ENCODE measurements at places on chromosomes 12 and 14. TPM values are rescaled to one million over a fixed set of nuclear protein-coding genes. Genes with fewer than 3 reads are reported as not detected.

PTGER2 gene
- 10.7 TPM for total RNA-seq

C3AR1 gene
- 0.97 TPM for total RNA-seq

EIF2S3B gene
- 2.1 TPM for total RNA-seq

- no peak overlapping the region for H3K27ac ChIP-seq
- H3K4me3 ChIP-seq: no peak overlapping the region
- no peaks in the 10 kb centered on the region for H3K4me1 ChIP-seq
- H3K36me3 ChIP-seq: no peaks in the 10 kb centered on the region
Observed at GRCh38 chr12:111330800-111331752, 37.8 kb downstream of the PHETA1 start.

DNA sequence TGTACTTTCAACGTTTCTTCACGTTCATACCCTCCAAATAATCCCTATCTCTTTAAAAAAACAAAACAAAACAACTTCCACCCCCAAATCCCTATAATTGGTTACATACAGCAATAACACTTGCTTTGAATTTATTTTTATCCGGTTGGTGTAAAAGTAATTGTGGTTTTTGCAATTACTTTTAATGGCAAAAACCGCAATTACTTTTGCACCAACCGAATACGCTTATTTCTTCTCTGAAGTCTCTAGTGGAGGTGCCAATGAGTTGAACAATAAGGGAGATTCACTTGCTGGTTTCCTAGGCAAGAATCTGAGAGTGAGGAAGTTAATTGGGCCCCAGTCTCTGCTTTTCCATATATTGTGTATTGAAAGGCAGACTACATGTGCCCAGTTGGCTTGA, 133.3 kb downstream of the DACT1 start:
- DNase-seq: no peak
- H3K27ac ChIP-seq: no peak overlapping the region
- H3K4me1 ChIP-seq: no peaks in the 10 kb centered on the region
- H3K4me3 ChIP-seq: no peak overlapping the region
- H3K27me3 ChIP-seq: peaks cover 4% of the 10 kb centered on the region
- H3K36me3 ChIP-seq: no peaks in the 10 kb centered on the region

GRCh38 chr12:4084573-4084972, 189.0 kb upstream of the CCND2 start:
- no peaks in the 10 kb centered on the region for H3K36me3 ChIP-seq
- DNase-seq: no peak
- no peak overlapping the region for H3K27ac ChIP-seq
- H3K4me1 ChIP-seq: peaks cover 6% of the 10 kb centered on the region
- no peaks in the 10 kb centered on the region for H3K27me3 ChIP-seq

- peaks cover 25% of the 10 kb centered on the region for H3K27me3 ChIP-seq
- no peaks in the 10 kb centered on the region for H3K36me3 ChIP-seq
Observed at GRCh38 chr14:33792009-33792719, 158.7 kb downstream of the EGLN3 start.

- DNase-seq: no peak
- no peak overlapping the region for H3K4me3 ChIP-seq
Observed at GRCh38 chr14:88437658-88438057, 52.2 kb downstream of the SPATA7 start.

DNA sequence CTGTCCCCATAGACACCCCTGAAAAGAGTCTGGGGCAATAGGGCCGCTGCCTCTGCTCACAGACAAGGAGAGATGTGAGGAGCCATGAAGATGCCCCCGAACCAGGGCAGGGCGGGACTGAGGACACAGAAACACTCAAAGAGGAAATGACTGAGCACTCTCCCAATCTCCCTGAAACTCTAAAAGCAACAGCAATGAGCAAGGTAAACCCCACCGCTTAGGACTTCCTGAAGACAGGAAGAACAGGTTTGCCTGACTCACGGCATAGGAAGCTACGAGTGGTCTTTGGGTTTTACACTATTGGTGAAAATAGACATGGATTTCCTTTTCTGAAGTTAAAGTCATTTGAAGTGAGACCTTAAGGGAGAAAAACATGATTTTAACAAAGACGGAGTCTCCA, 32.5 kb downstream of the STX2 start:
- no peaks in the 10 kb centered on the region for H3K27me3 ChIP-seq
- H3K4me1 ChIP-seq: peaks cover 6% of the 10 kb centered on the region
- H3K36me3 ChIP-seq: peaks cover 58% of the 10 kb centered on the region
- no peak overlapping the region for H3K4me3 ChIP-seq
- H3K27ac ChIP-seq: no peak overlapping the region

DNA sequence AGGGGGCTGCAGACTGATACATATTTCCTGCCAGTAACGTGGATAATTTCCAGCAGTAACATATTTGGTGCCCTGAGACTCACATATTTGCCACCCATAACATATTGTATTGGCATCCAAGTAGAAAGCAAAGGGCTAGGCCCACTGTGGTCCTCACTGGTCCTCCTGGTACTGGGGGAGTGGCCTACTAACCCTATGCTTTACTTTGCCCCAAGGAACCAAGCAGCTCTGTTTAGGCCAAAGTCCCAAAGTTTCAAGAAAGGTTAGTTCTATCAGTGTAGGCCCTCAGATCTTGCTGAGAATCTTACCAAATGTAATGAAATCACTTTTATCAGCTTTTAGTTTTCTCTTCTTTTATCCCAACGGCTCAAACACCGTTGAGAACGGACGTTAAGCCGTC, 35.4 kb upstream of the NAP1L1 start:
- no peaks in the 10 kb centered on the region for H3K27me3 ChIP-seq
- no peaks in the 10 kb centered on the region for H3K36me3 ChIP-seq
- no peak overlapping the region for H3K4me3 ChIP-seq
- H3K27ac ChIP-seq: no peak overlapping the region
